Ascending aorta (tissue), 2 donors: ENCODE measurements at places on chromosomes 7 and 10. TPM values are rescaled to one million over a fixed set of nuclear protein-coding genes. Genes with fewer than 3 reads are reported as not detected.

- DNase-seq = peak; percentile 36
- H3K4me1 ChIP-seq = peaks cover 28% of the 10 kb centered on the region
- peak overlapping the region; percentile 96 for H3K27ac ChIP-seq
- H3K36me3 ChIP-seq = no peaks in the 10 kb centered on the region
- H3K4me3 ChIP-seq = peak overlapping the region; percentile 20
- no peaks in the 10 kb centered on the region for H3K27me3 ChIP-seq
These were observed 16.3 kb downstream of the OR2AE1 start for GRCh38 chr7:99860281-99861127.

DNA sequence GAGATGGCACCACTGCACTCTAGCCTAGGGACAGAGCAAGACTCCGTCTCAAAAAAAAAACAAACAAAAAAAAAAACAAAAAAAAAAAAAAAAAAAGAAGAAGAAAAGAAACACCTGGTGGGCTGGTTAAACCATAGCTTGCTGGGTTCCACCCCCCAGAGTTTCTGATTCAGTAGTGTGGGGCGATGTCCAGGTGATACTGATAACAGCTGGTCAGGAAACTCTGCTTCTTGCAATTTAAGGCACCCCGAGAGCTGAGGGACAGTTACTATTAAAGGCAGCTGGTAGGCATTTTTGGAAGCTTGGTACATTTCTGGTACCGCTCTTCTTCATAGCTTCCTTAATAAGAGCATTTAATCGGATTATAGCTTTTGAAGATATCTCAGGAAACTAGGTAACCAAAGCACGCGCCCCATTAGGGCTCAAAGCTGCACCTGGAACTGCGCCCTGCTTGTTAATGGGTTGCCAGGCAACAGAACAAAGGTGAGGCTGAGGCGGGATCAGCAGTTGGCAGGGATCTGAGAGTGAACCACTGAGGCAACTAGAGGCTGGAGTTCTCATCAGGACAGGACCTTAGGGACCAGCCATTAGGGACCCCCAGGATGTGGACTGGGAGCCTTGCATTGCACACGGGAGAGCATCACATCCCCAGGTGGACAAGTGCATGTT is 6.5 kb upstream of the SDK1 start:
- H3K27me3 ChIP-seq = no peaks in the 10 kb centered on the region
- no peaks in the 10 kb centered on the region for H3K4me1 ChIP-seq
- no peak overlapping the region for H3K27ac ChIP-seq
- no peak overlapping the region for H3K4me3 ChIP-seq
- no peaks in the 10 kb centered on the region for H3K36me3 ChIP-seq

GRCh38 chr10:61024856-61025201 is 80.8 kb upstream of the RHOBTB1 start:
- H3K4me1 ChIP-seq = no peaks in the 10 kb centered on the region
- H3K27ac ChIP-seq = no peak overlapping the region
- H3K4me3 ChIP-seq = no peak overlapping the region
- no peaks in the 10 kb centered on the region for H3K27me3 ChIP-seq

Gene CPA1
- total RNA-seq = not detected

DNA sequence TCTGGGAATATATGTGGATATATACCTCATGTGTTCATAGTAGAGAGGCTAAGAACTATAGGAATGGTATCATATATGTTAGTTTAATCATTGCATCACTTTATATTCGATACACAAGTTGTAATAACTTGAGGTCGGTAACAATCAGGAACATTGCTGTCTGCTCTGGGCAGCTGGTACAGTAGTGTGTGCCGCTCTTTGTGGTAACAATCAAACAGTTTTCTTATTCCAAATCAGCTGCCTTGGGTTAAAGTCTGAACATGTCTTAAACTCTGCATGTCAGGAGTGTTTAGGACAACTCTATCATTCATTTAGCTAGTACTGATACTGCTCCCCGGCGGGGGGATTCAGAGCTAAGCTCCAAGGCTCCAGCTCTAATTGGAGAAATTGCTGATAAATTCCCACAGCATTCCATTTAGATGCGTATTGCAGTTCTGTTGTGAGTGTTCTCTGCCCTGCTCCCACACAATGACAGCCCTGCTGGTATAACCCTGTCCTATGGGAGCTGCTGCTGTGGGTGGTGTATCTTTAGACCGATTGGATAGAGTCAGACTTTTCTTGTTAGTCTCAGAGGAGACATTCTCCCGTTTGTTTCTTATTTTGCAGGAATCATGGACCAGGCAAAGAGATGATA is 707.5 kb upstream of the FZD8 start:
- no peak for DNase-seq
- no peaks in the 10 kb centered on the region for H3K36me3 ChIP-seq
- H3K4me1 ChIP-seq = peaks cover 7% of the 10 kb centered on the region

DNA sequence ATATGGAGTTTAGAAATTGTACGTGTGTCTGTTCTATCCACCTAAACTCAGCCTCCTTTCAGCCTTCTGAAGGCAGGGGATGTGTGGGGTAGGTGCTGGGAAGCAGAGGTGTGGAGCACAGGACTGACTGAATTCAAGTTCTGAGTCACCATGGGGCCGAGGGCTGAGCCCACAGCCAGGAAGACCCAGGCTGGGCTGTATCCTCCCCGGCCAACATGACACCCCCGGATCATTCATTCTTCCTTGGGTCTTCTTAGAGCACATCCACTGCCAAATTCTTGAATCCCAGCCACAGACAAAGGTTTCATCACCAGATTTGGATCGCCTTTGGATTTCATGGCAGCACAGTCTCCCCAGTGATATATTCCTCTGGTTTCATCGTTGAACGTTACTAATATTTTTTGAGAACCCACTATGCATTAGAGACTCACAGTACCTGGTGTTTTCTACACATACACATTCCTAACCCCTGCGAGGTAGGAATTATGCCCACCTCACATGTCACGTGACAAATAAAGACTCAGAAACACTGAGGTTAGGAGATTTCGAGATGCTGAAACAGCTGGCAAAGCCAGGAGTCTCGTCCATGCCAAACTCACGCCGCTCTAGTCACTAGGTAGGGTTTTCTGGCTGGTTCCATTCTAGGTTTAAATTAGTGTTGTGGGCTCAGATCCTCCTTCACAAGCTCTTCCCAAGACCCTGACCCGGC is 26.9 kb downstream of the CCDC3 start:
- no peak overlapping the region for H3K4me3 ChIP-seq
- no peak for DNase-seq
- H3K27me3 ChIP-seq = no peaks in the 10 kb centered on the region
- peaks cover 3% of the 10 kb centered on the region for H3K4me1 ChIP-seq

GRCh38 chr7:7581531-7582179 is 15.0 kb downstream of the MIOS start:
- no peaks in the 10 kb centered on the region for H3K36me3 ChIP-seq
- H3K4me1 ChIP-seq = no peaks in the 10 kb centered on the region
- H3K27me3 ChIP-seq = no peaks in the 10 kb centered on the region
- no peak overlapping the region for H3K27ac ChIP-seq
- no peak overlapping the region for H3K4me3 ChIP-seq

DNA sequence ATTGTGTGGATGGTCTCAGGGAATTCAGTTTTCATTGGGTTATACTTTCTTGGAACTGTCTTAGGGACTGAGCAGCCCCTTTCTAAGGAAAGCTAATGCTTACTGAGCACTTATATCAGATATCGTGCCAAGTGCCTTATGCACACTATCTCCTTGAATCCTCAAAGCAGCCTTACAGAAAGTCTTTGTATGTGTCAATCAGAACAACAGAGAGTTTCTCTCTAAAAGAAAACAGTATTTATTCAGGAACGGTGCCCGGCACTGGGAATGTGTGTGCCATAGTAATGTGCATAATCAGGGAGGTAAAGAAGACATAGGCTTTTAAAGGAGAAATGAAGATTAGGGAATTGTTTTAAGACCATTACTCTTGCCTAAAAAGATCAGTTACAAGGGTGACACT is 17.3 kb downstream of the ANTXRL start:
- H3K27ac ChIP-seq = no peak overlapping the region
- peaks cover 2% of the 10 kb centered on the region for H3K4me1 ChIP-seq
- H3K36me3 ChIP-seq = no peaks in the 10 kb centered on the region
